Tibial artery (tissue), 4 donors: ENCODE measurements at places on chromosomes 7 and 10.
A peak's percentile ranks its signal among the peaks of the same experiment; 100 is the strongest.

GRCh38 chr10:11150879-11151415 is 133.3 kb downstream of the CELF2 start:
- no peak for DNase-seq

GRCh38 chr10:3773460-3774017 is 11.5 kb downstream of the KLF6 start:
- no peak for DNase-seq

- DNase-seq, result no peak
Observed at GRCh38 chr10:84693006-84693405, 364.6 kb downstream of the CCSER2 start.

DNA sequence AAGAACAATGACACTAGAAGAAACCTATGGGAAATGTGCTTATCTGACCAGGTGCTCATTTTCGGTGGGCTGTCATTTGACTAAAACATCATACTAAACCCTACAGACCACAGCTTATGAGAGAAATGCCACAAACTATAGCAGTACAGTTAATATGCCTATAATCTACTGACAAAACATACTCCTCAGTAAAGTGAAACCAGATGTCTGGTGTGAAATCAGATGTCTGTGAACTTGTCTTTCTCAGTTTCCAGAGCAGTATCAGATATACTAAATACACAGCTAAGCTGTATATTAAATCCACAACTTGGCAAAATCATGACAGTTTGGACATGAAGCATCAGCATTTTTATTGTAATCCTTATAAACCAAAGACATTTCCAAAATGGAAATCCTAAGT is 3.3 kb downstream of the IMMP2L start:
- DNase-seq, result no peak

DNA sequence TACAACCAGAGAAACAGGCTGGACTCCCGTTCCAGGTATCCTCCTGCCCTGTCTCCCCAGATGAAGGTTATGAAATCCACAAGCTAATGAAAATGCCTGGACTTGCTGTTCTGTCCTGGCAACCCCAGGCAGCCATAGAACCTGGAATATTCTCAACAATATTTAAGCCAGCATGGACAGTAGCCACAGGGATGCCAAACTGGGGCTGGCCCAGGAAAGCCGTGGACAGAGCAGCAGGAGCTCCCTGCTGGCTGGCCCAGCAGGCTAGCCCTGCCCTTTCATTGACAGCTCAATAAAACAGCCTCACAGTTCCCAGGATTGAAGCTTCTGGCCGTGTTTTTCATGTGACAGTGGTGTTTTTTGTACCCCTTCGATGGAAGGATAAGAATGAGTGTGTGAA is 230.6 kb downstream of the BMPER start:
- DNase-seq, result no peak

GRCh38 chr10:94383530-94383929 is 18.8 kb upstream of the TBC1D12 start:
- DNase-seq, result no peak

DNA sequence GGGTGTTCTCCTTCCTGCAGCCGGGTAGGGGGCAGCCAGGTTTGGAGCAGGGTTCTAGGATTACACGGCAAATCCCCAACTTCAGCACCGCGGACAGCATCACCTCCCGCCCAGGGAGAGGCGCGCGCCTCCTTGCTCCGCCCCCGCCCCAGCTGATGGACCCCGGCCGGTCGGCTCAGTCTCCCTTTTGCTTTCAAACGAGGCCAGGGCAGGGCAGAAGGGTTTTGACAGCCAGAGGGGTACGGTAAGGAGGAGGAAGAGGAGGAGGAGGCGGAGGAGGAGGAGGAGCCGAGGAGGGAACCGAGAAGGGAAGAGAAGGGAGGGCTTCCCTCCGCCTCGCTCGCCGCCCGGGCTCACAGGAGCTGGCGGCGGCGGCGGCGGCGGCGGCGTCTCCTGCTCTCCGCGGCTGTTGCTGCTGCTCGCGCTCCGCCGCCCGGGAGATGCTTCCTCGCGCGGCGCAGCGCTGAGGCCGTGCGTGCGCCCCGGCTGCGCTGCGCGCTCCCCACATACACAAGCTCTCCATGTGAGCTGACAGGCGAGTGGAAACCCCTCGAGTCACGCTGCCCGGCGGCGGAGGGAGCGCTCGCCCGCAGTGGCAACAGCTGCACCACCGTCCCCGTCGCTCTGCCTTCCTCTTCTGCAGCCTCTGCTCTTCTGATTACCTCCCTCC is 615 bp upstream of the CNTNAP2 start:
- DNase-seq, result no peak

DNA sequence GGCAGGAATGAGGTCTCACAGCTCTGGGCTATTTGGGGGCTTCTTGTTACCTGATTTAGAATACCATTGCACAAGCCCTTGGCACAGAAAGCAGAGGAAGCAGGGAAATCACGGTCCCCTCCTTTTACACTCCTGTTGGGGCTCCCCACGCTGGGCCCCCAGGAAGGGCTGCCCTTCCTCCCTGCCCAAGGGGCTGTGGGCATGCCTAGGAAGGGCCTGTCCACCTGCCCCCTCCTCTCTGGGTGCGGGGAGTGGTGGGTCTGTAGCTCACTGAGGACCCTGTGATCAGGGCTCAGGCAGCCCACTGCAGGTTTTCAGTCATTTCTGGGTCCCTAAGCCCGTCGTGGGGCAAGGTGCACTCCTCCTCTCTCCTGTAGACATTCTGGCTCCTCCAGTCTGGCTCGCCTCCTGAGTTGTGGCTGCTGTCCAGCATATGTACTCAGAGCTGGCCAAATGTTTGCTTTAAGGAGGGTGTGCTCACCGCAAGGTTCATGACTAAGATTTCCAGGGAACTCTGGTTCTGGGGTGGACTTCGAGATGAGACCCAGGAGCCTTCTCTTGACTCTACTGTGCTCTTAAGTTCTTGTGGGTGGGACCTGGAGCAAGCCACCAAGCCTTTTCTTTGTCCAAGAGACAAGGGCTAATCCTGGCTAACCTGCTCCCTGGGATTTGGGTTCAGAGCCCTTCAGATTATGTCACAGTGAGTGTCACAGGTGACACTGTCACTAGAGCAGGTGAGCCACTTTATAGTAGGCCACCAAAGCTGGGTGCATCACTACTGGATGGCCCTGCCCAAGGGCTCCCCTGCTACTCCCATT is 56.0 kb downstream of the TACR2 start:
- DNase-seq, result peak; percentile 92

GRCh38 chr10:8444630-8445029 is 390.1 kb downstream of the GATA3 start:
- DNase-seq, result no peak

DNA sequence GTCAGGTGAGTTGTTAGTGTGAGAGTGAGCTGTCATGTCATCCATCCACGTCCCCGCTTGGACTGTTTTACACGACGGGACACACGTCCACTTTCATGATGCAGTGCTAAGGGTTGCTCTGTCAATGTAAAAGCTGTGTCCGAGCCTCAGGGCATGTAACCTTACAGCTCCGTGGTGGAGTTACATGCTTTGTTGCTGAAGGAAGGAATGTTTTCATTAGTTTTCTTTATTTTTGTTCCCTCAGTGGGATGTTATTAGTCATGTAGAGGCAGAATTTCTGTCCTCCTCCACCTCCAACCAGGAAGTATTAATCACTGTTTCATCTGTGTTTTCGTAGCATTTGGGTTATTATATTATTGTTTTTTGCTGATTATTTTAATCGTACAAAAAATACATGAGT is 88.6 kb downstream of the NRG3 start:
- no peak for DNase-seq

DNA sequence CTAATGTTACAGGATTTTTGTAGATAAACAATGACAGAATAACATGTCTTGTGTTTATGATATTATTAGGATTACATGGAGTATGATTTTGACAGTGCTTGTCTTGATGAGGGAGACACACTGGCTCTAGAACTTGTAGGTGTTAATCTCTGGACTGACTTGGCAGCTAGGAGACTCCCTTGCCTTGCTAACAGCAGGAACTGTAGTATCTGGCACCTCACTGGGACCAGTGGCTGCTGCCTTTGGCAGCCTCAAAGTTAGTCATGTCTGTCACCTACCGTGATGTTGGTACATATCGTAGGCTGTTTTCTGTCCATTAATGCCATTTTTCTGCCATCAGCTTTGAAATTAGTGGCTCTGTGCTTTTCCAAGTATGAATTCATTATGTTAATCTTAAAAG is 261.5 kb downstream of the CDK14 start:
- no peak for DNase-seq

DNA sequence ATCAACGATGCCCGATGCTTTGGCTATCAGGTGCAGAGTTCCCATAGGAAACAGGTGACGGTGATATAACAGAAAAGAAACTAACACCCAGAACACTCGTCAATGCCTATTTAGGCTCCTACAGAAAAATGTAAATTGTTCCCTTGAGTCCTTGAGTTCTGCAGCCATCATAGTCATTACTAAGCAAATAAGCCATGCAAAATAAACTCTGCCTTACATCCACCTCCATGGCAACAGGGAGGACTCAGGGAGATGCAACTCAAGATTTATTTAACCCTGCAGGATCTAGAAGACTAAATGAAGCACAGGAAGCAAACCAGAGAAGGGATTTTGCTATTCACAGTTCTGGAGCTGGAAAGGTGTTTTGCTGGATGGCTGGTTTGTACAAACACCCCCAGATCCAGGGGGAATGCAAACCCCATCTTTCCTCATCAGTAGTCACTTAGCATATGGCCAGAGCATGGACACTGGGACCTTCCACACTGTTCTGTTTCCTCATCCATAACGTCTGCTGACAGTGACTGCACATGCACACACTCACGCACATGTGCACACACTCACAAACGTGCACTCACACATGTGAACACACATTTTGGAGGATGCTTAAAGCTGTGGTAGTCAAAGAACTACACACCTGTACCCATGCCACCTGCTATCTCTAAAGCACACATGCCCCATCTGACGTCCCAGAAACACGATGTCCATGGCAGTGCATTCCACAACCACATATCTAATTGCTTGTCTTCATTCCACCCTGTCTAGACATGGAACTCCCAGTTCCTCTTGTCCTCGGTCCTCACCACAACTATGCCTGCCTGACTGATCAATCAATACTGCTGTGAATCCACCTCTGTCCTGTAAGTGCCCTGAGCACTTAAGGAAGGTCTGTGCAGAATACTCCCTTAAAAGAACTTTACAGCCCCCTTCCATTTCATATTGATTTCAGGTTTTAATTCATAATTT is 178.2 kb downstream of the COBL start:
- no peak for DNase-seq

- no peak for DNase-seq
Observed at GRCh38 chr7:131544449-131545301, 11.8 kb downstream of the PODXL start.

DNA sequence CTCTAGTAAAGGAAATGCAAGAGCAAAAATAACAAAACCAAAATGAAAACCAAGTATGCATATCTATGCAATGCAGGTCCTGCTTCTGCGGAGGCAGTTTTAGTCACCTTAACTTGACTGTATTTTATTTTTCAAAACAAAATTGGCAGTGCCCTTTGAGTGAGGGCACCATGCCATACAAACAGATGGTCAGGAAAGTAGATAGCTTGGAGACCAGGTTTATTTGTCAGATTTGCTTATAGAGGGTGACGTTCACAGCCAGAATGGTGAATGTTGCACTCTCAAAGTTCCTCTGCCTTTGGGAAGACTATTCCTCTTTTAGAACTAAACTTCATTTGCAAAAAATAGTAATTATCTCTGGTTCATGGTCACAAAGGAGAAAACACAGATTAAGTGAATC is 801.9 kb downstream of the ANKRD7 start:
- DNase-seq, result no peak

- DNase-seq, result no peak
Observed at GRCh38 chr10:102479651-102480050, 22.9 kb downstream of the ACTR1A start.

DNA sequence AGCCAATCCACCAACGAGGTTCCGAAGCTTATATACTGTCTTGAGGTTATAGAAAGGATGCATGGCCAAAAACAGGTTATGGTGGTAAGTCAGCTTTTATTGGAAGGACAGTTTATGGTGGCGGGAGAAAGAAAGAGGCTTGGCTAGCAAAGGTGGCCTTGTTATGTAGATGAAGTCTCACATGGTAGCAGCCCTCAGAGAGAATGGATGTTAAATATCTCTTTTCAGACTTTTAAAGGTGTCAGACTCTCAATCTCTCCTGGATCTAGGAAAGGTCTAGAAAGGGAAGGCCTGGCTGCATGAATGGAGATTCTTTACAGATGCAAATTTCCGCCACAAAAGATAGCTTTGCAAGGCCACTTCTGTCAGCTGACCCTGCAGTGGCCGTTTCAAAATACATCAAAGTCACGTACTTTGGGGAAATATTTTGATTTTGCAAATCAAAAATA is 333.8 kb downstream of the GALNT17 start:
- DNase-seq, result no peak

DNA sequence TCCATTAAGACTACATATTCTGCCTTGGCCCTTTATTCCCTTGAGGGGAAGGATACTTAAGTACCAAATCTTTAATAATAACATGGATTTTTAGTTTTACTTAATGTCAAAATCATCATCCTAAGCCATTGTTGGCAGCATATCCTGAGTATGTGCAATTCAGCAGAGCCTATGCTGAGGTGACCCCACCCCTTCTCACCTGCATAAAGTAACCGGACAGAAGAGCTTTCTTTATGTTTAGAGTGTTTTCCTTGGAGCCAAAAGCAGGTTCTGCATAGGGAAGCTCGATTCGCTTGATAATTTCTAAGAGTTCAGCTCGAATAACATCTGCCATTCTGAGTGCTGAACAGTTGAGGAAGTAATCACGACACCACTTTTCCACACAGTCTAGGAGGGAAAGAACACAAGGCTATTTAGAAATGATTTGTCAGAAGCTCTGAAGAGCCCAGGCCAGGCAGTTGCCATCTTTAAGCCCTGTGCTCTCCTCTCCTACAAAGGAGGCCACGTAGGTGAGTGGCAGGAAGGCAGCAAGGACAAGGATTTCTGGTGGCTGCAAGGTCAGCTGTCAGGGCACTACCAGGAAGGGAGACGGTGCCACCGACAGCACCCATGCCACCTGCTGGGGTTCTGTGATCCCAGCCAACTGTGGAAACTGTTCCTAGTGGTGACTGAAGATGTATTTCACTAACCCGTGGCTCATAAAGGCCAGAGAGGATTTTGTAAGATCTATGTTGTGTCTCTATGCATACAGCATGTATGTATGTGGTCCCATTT is 15.6 kb downstream of the BCCIP start:
- DNase-seq, result no peak

GRCh38 chr10:63542835-63543575 is 21.8 kb downstream of the REEP3 start:
- DNase-seq, result no peak

DNA sequence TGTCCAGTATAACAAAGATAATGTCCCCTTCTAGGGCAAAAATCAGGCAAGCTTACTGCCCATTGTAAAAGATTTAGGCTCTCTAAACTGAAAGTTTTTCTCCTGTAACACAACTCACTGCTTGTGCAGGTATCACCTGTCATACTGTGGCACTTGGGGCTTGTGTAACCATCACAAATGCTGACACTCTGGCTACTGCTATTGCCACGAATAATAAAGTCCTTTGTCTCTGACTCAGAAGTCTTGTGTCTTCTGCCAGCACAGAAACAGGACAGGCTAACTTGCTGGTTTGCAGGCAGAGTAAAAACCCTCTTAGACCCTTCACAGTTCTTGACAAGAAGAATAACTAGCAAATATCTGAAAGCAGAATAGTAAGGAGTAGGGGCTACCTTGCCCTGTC is 273.9 kb downstream of the RPS24 start:
- DNase-seq, result no peak
